ENCODE measurements at places on chromosomes 4 and X. TPM values are rescaled to one million over a fixed set of nuclear protein-coding genes. Genes with fewer than 3 reads are reported as not detected.

RIPPLY1 gene
- total RNA-seq: not detected

- H3K4me3 ChIP-seq: no peak overlapping the region
- no peaks in the 10 kb centered on the region for H3K36me3 ChIP-seq
- no peaks in the 10 kb centered on the region for H3K4me1 ChIP-seq
- H3K27ac ChIP-seq: no peak overlapping the region
- DNase-seq: no peak
- H3K27me3 ChIP-seq: no peaks in the 10 kb centered on the region
Measured at GRCh38 chrX:30612250-30612655, 34.7 kb upstream of the TASL start.

DNA sequence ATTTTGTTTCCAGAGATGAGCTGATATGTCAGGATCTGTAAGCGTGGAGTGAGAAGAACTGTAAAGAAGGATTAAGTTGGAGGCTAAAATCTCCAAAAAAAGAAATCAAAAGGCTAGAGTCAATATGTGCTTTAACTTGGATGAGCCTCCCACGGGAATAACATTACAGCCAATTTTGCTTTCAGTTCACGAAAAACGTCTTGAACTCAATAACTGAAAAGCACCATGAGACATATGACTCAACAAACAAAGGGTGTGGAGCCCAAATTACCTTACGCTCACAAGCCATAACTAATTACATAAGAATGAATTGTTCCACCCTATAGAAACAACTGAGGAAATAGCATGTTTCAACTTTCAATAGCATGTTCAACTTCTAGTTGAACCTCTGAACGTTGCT is 22.3 kb downstream of the TMPRSS11D start:
- H3K27ac ChIP-seq: no peak overlapping the region
- H3K27me3 ChIP-seq: peaks cover 23% of the 10 kb centered on the region
- H3K4me1 ChIP-seq: no peaks in the 10 kb centered on the region
- DNase-seq: no peak
- no peaks in the 10 kb centered on the region for H3K36me3 ChIP-seq

DNA sequence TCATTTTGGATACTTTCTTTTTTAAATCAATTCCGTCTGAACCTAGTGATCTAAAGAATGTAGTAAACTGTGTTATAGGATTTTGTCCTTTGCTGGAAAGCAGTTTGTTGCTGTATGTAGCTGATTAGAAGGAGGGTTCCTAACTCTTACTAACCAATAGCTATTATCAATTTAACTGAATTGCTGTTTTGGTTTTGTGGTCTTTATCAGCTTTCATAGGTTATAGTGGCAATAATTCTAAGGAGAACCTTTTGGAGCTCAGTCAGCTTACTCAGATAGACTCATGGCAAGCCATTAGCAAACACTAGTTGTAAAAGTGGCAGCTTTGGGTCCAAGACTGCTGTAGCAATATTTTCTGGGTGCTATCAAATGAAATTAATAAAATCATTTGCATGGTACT is 29.6 kb downstream of the SH3BGRL start:
- H3K27ac ChIP-seq: no peak overlapping the region
- no peak overlapping the region for H3K4me3 ChIP-seq
- DNase-seq: no peak
- H3K36me3 ChIP-seq: peaks cover 12% of the 10 kb centered on the region
- no peaks in the 10 kb centered on the region for H3K4me1 ChIP-seq

DNA sequence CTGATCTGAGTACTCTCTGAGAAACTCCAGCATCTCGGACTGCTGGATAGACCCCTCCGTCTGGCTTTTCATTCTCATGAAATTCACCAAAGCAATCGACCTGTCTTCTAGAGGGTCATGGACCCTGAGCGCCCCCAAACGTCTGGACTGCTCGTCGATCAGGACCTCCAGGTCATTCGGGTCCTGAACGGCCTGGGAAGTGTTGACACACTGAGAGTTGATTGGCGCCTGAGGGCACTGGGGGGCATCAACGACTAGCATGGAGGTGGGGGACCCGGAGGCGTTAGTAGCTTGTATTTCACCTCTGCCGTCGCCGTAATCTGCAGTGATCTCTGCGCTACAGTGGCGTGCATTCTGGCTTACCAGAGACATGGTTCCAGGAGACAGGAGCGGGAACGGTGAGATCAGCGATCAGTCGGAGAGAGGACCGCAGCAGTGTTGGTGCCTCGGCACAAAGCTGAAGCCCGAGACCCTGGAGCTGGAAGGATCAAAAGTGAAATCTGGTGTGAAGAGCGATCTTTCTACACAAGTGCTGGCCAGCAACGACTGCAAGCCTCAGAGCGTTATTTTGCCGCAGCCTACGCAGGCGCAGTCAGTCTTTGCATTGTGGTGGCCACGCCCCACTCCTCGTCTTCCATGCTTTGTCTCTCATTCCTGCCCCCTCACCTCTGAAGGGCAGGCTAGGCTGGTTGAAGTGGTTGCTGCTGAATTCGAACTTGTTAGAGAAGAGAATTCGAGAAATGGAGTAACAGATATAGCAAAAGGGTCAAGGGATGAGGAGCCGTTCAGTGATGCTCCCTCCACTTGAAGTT is at the start of gene MAGEE2:
TSS of gene MAGEE2 (minus strand) at position 575 of the 812 bp plus-strand sequence. CDS start at position 372, 203 bp downstream.
- no peaks in the 10 kb centered on the region for H3K36me3 ChIP-seq
- DNase-seq: no peak
- H3K4me1 ChIP-seq: peaks cover 3% of the 10 kb centered on the region
- peak within 1 kb of the TSS; percentile 78 for H3K4me3 ChIP-seq
- peaks cover 7% of the 10 kb centered on the region for H3K27me3 ChIP-seq
- no peak within 1 kb of the TSS for H3K27ac ChIP-seq

GLOD5 gene
- total RNA-seq: not detected

SPRY1 gene
- 51.3 TPM for total RNA-seq

GRCh38 chr4:181685461-181685860 is 557.7 kb upstream of the TENM3 start:
- DNase-seq: no peak
- H3K4me3 ChIP-seq: no peak overlapping the region
- H3K4me1 ChIP-seq: no peaks in the 10 kb centered on the region
- H3K36me3 ChIP-seq: no peaks in the 10 kb centered on the region
- no peaks in the 10 kb centered on the region for H3K27me3 ChIP-seq
- H3K27ac ChIP-seq: no peak overlapping the region

DNA sequence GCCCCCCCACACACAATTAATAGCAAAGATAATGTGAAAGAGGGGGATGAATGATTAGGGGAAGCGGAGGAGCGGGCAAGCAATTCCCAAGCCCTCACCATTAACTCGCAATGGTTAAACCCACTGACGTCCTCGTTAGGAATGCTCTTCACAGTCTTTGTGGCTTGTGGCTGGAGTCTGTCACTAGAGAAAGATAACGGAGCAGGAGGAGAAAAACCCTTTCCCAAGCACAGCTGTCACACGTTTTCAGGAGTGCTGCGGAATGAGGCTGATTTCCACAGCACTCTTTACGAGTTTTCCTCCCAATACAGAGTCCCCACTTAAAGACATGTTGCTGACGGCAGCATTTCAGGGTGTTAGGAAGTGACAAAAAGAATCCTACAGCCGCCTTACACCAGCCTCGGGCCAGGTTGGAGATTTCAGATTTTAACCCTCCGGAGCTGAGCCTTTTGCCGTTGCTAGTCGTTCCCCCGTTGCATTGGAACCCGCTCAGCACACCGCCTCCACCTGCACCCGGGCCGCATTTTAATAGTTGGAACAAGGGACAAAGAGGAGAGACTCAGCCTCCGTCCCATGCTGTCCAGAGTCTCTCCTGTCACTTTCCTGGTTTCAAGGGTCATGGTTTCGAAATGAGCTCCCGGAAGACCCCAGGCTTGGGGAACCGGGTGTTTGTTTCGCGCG is 92.2 kb downstream of the GEMIN8 start:
- H3K27me3 ChIP-seq: peaks cover 37% of the 10 kb centered on the region
- H3K4me3 ChIP-seq: peak overlapping the region; percentile 47
- no peak for DNase-seq
- no peaks in the 10 kb centered on the region for H3K4me1 ChIP-seq
- H3K27ac ChIP-seq: no peak overlapping the region

DNA sequence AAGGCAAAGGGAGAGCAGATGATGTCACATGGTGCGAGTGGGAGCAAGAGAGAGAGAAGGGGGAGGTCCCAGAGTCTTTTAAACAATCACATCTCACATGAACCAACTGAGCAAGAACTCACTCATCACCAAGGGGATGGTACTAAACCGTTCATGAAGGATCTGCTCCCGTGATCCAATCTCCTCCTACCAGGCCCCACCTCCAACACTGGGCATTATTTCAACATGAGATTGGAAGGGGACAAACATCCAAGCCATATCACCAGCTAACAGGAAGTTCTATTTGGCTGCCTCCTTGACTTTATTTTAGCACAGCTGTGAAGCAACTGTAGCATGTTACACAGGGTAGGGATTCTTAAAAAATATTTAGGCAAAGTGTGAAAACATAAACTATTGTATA is 102.5 kb downstream of the DDIT4L start:
- no peak for DNase-seq
- no peaks in the 10 kb centered on the region for H3K36me3 ChIP-seq
- H3K4me3 ChIP-seq: no peak overlapping the region
- peaks cover 4% of the 10 kb centered on the region for H3K4me1 ChIP-seq
- no peak overlapping the region for H3K27ac ChIP-seq

- H3K36me3 ChIP-seq: peaks cover 3% of the 10 kb centered on the region
- no peak overlapping the region for H3K4me3 ChIP-seq
- no peak for DNase-seq
- H3K27me3 ChIP-seq: no peaks in the 10 kb centered on the region
- H3K27ac ChIP-seq: no peak overlapping the region
- peaks cover under 1% of the 10 kb centered on the region for H3K4me1 ChIP-seq
Measured at GRCh38 chr4:48255959-48256342, 13.7 kb downstream of the TEC start.

GRCh38 chrX:44035571-44035970 is 62.4 kb upstream of the NDP start:
- H3K27me3 ChIP-seq: no peaks in the 10 kb centered on the region
- H3K4me1 ChIP-seq: peaks cover 8% of the 10 kb centered on the region
- H3K27ac ChIP-seq: no peak overlapping the region
- H3K4me3 ChIP-seq: no peak overlapping the region
- H3K36me3 ChIP-seq: peaks cover 4% of the 10 kb centered on the region

- no peaks in the 10 kb centered on the region for H3K36me3 ChIP-seq
- no peak overlapping the region for H3K27ac ChIP-seq
- H3K27me3 ChIP-seq: no peaks in the 10 kb centered on the region
- no peak for DNase-seq
- no peaks in the 10 kb centered on the region for H3K4me1 ChIP-seq
Measured at GRCh38 chr4:52298444-52298843, 247.3 kb downstream of the SPATA18 start.

DNA sequence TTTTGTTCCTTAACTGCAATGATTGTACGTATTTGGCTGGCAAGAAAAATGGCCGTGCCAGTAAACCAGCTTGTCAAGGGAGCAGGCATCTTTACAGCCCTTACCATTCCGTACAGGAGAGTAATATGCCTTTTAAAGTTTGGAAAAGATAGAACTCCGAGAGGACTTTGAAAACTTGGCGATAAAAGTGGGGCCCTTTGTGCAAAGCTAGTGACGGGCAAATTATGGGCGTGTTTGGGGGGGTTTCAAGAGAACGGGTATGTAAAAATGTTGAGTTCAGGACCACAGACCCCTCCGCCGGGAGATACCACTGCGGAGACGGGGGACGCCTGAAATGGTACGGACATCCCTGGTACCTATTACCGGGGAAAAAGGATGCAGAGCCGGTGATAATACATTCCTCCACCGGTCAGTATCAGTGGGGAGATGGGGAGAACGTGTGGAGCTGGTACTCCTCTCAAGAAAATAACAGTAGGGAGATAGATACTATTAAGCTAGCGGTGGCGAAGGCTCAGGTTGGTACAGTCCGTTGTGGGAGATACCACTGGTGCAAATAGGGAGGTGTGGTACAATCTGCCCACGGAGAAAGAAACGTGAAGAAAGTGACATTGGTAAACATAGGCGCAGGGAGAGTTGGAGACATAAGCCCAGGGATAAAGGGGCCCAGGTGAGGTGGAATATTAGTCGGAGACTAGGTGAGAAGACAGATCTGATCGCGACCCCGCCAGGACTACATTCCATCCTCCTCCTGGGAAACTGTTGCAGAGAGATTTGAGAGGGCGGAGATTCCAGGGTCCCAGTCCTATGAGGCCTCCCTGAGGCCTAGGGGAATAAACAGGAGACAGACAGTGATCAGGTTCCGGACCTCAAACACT is 14.5 kb downstream of the SPACA5 start:
- no peaks in the 10 kb centered on the region for H3K27me3 ChIP-seq
- peaks cover 12% of the 10 kb centered on the region for H3K4me1 ChIP-seq
- peak overlapping the region; percentile 92 for H3K4me3 ChIP-seq
- DNase-seq: peak; percentile 69
- H3K27ac ChIP-seq: peak overlapping the region; percentile 99

GRCh38 chr4:74659576-74660411 is 134.5 kb downstream of the BTC start:
- no peaks in the 10 kb centered on the region for H3K4me1 ChIP-seq
- H3K27me3 ChIP-seq: no peaks in the 10 kb centered on the region
- H3K36me3 ChIP-seq: no peaks in the 10 kb centered on the region
- H3K27ac ChIP-seq: no peak overlapping the region
- DNase-seq: no peak

FGF5 gene
- not detected for total RNA-seq

DNA sequence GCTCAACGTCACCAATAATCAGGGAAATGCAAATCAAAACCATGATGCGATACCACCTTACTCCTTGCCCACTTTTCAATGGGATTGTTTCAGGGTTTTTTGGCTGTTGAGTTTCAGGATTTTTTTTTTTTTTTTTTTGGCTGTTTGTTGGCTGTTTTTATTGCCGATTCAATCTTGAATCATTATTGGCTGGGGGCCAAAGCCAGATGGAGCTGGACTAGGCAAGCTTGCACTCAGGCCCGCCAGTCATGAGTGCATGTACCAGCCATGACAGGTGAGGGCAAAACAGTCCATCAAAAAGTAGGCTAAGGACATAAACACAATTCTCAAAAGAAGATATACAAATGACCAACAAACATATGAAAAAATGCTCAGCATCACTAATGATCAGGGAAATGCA is 13.3 kb downstream of the YIPF7 start:
- no peak overlapping the region for H3K4me3 ChIP-seq
- H3K36me3 ChIP-seq: no peaks in the 10 kb centered on the region
- H3K27me3 ChIP-seq: peaks cover 14% of the 10 kb centered on the region
- H3K4me1 ChIP-seq: no peaks in the 10 kb centered on the region
- no peak for DNase-seq

DNA sequence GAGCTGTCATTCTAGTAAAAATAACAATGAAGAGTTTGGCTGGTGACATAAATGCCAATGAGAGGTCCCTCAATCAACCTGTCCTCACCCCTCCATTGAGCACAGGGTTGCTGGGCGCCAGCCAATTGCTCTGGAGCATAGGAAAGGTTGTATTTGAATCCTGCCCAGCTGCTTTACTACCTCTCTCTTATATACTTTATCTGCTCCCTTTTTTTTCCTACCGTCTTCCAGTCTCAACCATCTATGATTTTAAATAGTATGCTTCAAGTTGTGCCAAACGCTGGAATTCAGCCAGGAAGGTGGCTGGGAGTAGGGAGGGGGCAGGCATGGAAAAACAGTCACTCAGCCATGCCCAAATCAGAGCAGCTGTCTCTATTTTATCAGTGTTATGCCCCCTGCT is 153.8 kb downstream of the NR3C2 start:
- H3K27me3 ChIP-seq: no peaks in the 10 kb centered on the region
- no peaks in the 10 kb centered on the region for H3K36me3 ChIP-seq
- peaks cover 1% of the 10 kb centered on the region for H3K4me1 ChIP-seq
- no peak overlapping the region for H3K27ac ChIP-seq
- no peak for DNase-seq

- no peaks in the 10 kb centered on the region for H3K4me1 ChIP-seq
- no peaks in the 10 kb centered on the region for H3K27me3 ChIP-seq
- no peak overlapping the region for H3K27ac ChIP-seq
Measured at GRCh38 chr4:1367936-1368289, 20.9 kb downstream of the UVSSA start.

- peaks cover 41% of the 10 kb centered on the region for H3K4me1 ChIP-seq
- peak overlapping the region; percentile 98 for H3K27ac ChIP-seq
- peak overlapping the region; percentile 94 for H3K4me3 ChIP-seq
- no peaks in the 10 kb centered on the region for H3K27me3 ChIP-seq
- DNase-seq: no peak
Measured at GRCh38 chr4:82373486-82373815, 340 bp downstream of the HNRNPD start.

Data from activated naive CD8-positive, alpha-beta T cell treated with anti-CD3 and anti-CD28 coated beads, Interleukin-2, amount 10 ng/mL, durations not matched to agents 7 days and 5 days (primary cell).